ENCODE measurements at places on chromosomes 6 and 20. TPM values are rescaled to one million over a fixed set of nuclear protein-coding genes. Genes with fewer than 3 reads are reported as not detected.

DNA sequence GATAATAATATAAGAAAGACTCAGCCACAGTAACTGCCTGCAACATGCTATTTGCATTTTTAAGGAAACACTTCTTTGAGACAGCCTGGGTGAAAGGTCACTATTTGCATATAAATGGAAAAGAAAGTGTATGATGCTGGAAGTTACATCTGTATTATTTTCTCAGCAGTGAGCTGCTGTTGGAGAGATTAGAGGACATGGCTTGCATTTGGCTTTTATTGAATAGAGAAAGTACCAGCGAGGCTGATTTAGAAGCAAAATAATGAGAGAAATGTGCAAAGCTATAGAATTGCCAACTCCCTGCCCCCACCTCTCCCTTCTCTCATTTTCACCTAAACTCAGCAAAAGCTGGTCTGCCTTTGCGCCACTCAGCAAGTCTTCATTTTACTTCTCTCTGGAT lies 12.7 kb downstream of the MYT1 start:
- H3K36me3 ChIP-seq: no peaks in the 10 kb centered on the region

DNA sequence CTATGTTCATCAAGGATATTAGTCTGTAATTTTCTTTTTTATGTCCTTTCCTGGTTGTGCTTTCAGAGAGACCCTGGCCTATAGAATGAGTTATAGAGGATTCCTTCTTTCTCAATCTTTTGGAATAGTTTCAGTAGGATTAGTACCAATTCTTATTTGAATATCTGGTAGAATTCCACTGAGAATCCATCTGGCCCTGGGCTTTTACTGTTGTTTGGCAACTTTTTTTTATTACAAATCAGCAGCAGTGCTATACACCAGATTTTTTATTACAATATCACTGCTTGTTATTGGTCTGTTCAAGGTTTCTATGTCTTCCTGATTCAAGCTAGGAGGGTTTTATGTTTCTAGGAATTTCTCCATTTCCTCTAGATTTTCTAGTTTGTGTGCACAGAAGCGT lies 50.0 kb upstream of the NRSN1 start:
- DNase-seq: no peak
- H3K4me3 ChIP-seq: no peak overlapping the region
- no peaks in the 10 kb centered on the region for H3K4me1 ChIP-seq
- H3K36me3 ChIP-seq: no peaks in the 10 kb centered on the region

GRCh38 chr20:63969838-63970713 lies at the start of gene ZNF512B:
Gene ZNF512B (minus strand): TSS chr20:63969930. CDS start chr20:63967950, 1,980 bp downstream.
- peak within 1 kb of the TSS; percentile 83 for H3K4me3 ChIP-seq
- no peak within 1 kb of the TSS for H3K27ac ChIP-seq
- H3K36me3 ChIP-seq: no peaks in the 10 kb centered on the region
- peaks cover 4% of the 10 kb centered on the region for H3K4me1 ChIP-seq
- peak; percentile 81 for DNase-seq

GRCh38 chr6:152272486-152272885 lies 364.7 kb downstream of the SYNE1 start:
- H3K27me3 ChIP-seq: peaks cover 3% of the 10 kb centered on the region
- peaks cover 10% of the 10 kb centered on the region for H3K4me1 ChIP-seq
- no peak overlapping the region for H3K27ac ChIP-seq
- DNase-seq: no peak
- no peak overlapping the region for H3K4me3 ChIP-seq
- peaks cover 4% of the 10 kb centered on the region for H3K36me3 ChIP-seq

DNA sequence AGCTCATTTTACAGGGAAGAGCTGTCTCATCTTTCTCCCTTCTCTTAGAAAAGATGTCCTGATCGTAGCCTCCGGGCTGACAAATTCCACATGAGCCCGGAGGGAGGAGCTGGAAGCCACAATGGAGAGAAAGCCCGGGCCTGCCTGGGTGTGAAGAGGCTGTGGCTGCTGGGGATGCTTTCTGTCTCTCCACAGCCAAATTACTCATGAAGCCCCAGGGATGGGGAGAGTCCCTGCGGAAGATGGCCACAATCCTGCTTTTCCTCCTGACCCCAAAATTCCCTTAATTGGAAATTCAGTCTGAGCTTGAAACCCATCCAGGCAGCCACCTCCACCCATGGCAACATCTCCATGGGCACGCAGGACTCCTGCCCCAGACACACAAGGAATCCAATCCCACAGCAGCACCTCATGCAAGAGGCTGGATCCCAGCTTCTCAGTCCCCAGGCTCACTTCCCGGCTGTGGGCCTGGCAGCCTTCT lies 32.4 kb downstream of the JPH2 start:
- peaks cover 10% of the 10 kb centered on the region for H3K4me1 ChIP-seq
- peaks cover 10% of the 10 kb centered on the region for H3K36me3 ChIP-seq
- peaks cover 6% of the 10 kb centered on the region for H3K27me3 ChIP-seq
- H3K4me3 ChIP-seq: no peak overlapping the region
- no peak for DNase-seq
- H3K27ac ChIP-seq: no peak overlapping the region

- no peak overlapping the region for H3K27ac ChIP-seq
- peaks cover 13% of the 10 kb centered on the region for H3K4me1 ChIP-seq
- H3K27me3 ChIP-seq: peaks cover 45% of the 10 kb centered on the region
Observed at GRCh38 chr6:44487002-44487401, 99.5 kb downstream of the CDC5L start.

DNA sequence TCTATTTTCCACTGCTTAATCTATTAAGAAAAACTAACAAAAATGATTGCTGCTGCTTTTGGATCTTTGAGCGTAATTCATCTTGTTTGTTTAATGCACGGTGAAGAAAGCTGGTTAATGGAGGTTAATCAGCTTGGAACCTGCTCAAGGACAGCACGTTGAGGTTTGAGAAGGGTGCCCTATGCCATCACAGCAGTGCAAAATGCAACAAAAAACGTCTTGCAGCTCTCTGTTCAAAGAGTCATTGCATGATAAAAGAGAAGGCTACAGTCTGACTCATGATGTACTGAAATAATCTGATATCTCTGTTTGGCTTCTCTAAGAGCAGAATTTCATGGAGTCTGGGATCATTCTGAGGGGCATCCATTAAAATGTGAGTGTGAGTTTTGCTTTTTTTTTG lies 80.6 kb upstream of the PREP start:
- no peak overlapping the region for H3K27ac ChIP-seq
- peaks cover 6% of the 10 kb centered on the region for H3K27me3 ChIP-seq
- no peaks in the 10 kb centered on the region for H3K36me3 ChIP-seq
- DNase-seq: no peak
- peaks cover 22% of the 10 kb centered on the region for H3K4me1 ChIP-seq
- H3K4me3 ChIP-seq: no peak overlapping the region

DNA sequence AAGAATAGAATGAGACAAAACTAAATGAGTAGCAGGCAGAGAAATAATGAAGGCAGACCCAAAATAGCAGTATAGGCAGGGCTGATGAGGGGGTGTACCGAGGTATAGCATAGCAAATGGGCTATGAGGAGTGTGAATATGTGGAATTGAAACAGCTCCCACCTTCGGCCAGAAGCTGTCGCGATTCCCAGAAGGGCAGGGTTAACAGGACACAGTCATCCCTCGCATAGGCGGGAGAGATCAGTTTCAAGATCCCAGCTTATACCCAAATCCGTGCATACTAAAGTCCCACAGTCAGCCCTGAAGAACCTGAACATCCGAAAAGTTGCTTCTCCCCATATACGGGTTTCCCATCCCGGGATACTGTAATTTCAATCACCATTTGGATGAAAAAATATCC lies 82.7 kb downstream of the PTPRK start:
- H3K27ac ChIP-seq: no peak overlapping the region
- no peaks in the 10 kb centered on the region for H3K36me3 ChIP-seq
- H3K4me1 ChIP-seq: peaks cover 7% of the 10 kb centered on the region

- peaks cover 21% of the 10 kb centered on the region for H3K27me3 ChIP-seq
- H3K4me1 ChIP-seq: no peaks in the 10 kb centered on the region
- no peak overlapping the region for H3K4me3 ChIP-seq
- H3K36me3 ChIP-seq: no peaks in the 10 kb centered on the region
- DNase-seq: peak; percentile 43
Observed at GRCh38 chr20:58058421-58059259, 169.8 kb downstream of the ANKRD60 start.

DNA sequence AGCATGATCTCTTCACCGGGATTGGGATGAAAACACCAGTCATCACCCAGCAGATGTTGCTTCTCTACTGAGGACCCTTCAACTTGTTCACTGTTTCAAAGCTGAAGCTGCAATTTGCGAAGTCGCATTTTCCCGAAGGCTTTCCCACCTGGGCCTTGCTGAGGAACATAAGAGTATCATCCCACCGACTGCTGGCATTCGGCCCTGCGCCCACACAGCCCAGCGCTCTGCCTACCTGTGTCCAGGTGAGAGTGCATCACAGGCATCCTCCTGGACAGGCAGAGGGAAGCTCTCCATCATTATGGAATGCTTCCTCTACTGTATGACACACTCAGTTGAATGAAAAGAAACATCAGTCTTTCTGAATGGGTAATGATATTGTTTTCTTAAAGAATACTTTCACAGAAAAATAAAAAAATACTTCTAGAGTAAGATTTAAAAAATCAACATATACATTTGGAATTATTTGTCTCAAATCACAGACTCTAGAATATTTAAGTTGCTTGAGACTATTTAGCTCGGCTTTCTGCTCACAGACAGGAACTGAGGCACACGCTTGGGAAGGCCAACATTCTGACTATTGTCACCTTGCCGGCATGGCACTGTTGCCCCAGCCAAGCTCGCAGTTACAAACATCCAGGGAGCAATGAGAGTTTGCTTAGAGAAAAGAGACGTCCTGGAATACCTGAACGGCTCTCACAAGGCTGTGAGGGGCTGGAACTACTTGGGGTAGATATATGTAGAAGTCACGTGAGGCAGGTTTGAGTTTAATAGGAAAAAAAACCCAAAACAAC lies 48.7 kb downstream of the FOXC1 start:
- H3K4me3 ChIP-seq: no peak overlapping the region
- peaks cover 18% of the 10 kb centered on the region for H3K4me1 ChIP-seq

GRCh38 chr6:154462425-154462824 lies 48.1 kb downstream of the CNKSR3 start:
- H3K4me1 ChIP-seq: peaks cover 56% of the 10 kb centered on the region
- peaks cover 10% of the 10 kb centered on the region for H3K36me3 ChIP-seq
- H3K4me3 ChIP-seq: peak overlapping the region; percentile 19
- DNase-seq: no peak
- peak overlapping the region; percentile 47 for H3K27ac ChIP-seq
- no peaks in the 10 kb centered on the region for H3K27me3 ChIP-seq

GRCh38 chr6:15048367-15048766 lies 197.5 kb upstream of the JARID2 start:
- no peak for DNase-seq
- no peak overlapping the region for H3K27ac ChIP-seq
- no peaks in the 10 kb centered on the region for H3K27me3 ChIP-seq

DNA sequence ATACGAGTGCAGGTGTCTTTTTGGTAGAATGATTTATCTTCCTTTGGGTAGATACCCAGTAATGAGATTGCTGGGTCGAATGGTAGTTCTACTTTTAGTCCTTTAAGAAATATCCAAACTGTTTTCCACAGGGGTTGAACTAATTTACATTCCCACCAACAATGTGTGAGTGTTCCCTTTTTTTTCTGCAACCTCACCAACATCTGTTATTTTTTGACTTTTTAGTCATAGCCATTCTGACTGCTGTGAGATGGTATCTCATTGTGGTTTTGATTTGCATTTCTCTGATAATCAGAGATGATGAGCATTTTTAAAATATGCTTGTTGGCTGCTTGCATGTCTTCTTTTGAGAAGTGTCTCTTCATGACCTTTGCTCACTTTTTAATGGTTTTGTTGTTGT lies 1.9 kb upstream of the ZNF831 start:
- peaks cover 5% of the 10 kb centered on the region for H3K27me3 ChIP-seq
- H3K4me3 ChIP-seq: no peak overlapping the region
- H3K4me1 ChIP-seq: peaks cover 25% of the 10 kb centered on the region
- no peak for DNase-seq
- no peaks in the 10 kb centered on the region for H3K36me3 ChIP-seq

GRCh38 chr20:17643531-17644188 lies 38.4 kb downstream of the RRBP1 start:
- peaks cover 4% of the 10 kb centered on the region for H3K36me3 ChIP-seq
- DNase-seq: no peak

GRCh38 chr6:5107341-5107740 lies 22.2 kb downstream of the PPP1R3G start:
- no peak overlapping the region for H3K4me3 ChIP-seq
- peaks cover 3% of the 10 kb centered on the region for H3K4me1 ChIP-seq
- no peak overlapping the region for H3K27ac ChIP-seq
- DNase-seq: no peak
- peaks cover 9% of the 10 kb centered on the region for H3K36me3 ChIP-seq
- H3K27me3 ChIP-seq: no peaks in the 10 kb centered on the region

- no peak overlapping the region for H3K4me3 ChIP-seq
- H3K36me3 ChIP-seq: no peaks in the 10 kb centered on the region
- no peaks in the 10 kb centered on the region for H3K4me1 ChIP-seq
Observed at GRCh38 chr6:31510007-31510406, 12.1 kb downstream of the MICB start.

DNA sequence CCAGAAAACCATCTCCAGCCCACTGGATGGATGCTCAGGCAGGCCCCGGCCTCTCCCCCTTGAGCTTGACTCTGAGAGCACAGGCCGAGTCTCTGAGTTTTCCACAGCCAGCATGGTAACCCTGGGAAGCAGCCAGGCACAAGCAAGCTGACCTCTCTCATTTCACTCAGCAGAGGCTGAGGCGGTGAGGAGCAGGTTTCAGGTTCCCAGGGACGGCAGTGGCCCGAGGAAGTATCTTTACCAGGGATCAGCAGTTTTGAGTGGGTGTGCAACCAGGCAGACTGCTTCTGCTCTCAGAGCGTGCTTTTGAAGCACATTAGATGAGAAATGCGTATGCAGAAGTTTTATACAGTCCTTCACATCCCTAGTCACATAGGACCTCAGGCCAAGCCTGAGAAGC lies 12.6 kb downstream of the HCK start:
- peaks cover 56% of the 10 kb centered on the region for H3K27me3 ChIP-seq
- no peak overlapping the region for H3K4me3 ChIP-seq
- peaks cover 7% of the 10 kb centered on the region for H3K4me1 ChIP-seq
- H3K27ac ChIP-seq: no peak overlapping the region

- DNase-seq: no peak
- H3K36me3 ChIP-seq: peaks cover 3% of the 10 kb centered on the region
- H3K27me3 ChIP-seq: no peaks in the 10 kb centered on the region
- no peaks in the 10 kb centered on the region for H3K4me1 ChIP-seq
Observed at GRCh38 chr20:43690943-43691598, 24.2 kb downstream of the MYBL2 start.

Gene GPX5
- not detected for total RNA-seq

Gene DEFB132
- total RNA-seq: not detected

Gene PHACTR1
- 6.6 TPM for total RNA-seq

Gene PSMB8
- total RNA-seq: 36.8 TPM

Gene SNAI1
- total RNA-seq: 30.8 TPM

Gene PROKR2
- total RNA-seq: 5.9 TPM

All from type B pancreatic cell (in vitro differentiated cells).